Stimulated activated CD4-positive, alpha-beta T cell treated with anti-CD3 and anti-CD28 coated beads, Interleukin-1b, Interleukin-23, amount 100 ng/mL, for 1 hour (primary cell): ENCODE measurements at places on chromosomes 11 and 22.

DNA sequence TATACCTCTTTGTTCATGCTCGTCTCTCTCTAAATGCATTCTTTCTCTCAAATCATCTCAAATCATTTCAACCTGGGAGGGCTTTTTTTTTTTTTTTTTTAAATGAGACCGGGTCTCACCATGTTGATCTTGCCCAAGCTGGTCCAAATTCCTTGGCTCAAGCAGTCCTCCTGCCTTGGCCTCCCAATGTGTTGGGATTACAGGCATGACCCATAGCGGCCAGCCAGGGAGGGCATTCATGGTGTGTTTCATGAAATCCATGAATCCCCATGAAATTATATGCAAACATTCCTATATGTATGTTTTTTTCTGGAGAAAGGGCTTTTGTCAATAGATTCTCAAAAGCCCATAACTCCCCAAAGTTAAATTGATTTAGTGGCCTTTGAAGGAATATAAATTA, 26.2 kb downstream of the ATG13 start:
- DNase-seq = no peak

GRCh38 chr11:131499199-131499598, 128.8 kb downstream of the NTM start:
- DNase-seq = no peak

- DNase-seq = no peak
Observed at GRCh38 chr11:91717169-91717568, 507.4 kb upstream of the FAT3 start.

DNA sequence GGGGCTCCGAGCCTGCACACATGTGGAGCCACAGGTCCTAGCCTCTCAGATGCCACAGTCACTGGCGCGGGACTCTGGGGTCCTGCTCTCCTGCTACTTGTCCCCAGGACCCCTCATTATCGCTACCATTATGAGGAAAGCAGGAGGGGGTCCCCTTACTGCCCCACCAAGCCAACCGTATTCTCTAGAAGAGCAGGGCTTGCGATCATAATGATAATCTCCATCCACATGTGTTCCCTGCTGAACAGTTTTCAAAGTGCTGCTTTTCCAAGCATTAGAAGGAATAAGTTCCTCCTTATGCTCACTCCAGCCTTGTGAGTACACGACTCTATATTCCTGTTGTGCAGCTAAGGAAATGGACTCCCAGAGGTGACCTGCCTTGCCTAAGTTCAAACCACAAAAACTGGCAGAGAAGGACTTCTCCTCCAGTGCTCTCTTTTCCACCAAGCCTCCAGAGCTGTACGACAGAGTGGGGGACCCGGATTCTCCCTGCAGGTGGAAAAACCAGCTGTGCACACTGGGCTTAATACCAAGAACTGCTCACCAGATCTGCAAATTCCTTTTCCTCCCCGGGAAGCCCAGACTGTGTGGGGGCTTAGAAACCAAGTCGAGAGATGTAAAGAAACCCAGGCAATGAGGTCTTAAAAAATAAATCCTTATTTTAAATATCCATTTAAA, 92.8 kb upstream of the DRD2 start:
- DNase-seq = no peak

- DNase-seq = no peak
Observed at GRCh38 chr11:74673693-74674360, 57.4 kb downstream of the CHRDL2 start.

GRCh38 chr22:40660730-40661129, 18.6 kb upstream of the MCHR1 start:
- no peak for DNase-seq

DNA sequence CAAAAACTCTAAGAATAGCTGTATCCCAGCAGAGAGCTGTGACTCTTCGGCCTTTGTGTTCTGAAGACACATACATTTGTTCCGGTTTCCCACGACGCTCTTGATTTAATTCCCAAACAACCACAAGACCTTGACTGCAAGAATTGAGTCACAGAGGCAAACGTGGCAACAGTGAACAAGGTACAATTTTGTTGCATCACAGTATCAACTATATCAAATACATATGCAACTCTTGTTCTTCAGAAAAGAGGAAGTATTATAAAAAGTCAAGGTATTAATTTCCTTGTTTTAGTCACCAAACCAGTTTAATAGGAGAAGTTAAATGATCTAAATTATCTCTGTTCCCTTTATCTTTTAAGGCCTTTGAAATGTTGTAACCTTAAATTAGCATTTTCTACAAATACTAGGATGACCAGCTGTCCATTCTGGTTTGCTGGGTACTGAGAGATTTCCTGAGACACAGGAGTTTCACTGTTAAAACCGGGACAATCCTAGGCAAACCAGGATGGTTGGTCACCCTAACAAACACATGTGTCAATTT, 11.1 kb downstream of the HPS5 start:
- no peak for DNase-seq

DNA sequence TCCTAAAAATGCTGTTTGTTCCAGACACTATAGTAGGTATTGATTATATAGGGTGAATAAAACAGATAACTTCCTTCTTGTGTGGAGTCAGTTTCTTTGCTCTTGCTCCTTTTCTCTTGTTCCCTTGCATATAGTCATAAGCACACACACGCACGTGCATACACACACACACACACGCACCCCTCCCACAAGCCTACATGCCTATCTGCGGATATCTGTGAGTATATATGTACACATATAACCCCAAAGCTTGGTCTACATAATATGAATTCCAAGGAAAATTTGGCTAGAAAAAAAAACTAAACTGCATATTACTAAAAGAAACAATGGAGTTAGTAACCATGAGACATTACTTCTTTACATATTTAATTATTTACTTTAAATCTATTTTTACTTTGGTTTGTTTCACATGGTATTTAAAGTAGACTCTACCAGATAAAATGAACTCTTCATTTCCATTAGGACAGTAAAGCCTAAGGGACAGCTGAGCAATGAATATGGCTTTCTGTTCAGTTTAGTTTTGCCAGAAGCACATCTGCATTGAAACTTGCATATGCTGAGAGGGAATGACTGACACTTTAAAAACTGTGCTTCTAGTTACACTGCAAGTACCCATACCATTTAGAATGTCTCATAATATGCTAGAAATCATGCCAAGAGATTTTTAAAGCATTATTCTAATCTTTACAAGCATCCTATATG, 676.4 kb downstream of the DLG2 start:
- DNase-seq = no peak
